ENCODE measurements at places on chromosomes 6 and 20. TPM values are rescaled to one million over a fixed set of nuclear protein-coding genes. Genes with fewer than 3 reads are reported as not detected.

The ALDH8A1 gene
- total RNA-seq, result not detected

The PDE7B gene
- total RNA-seq, result not detected

The SLC26A8 gene
- not detected for total RNA-seq

The ROS1 gene
- total RNA-seq, result not detected

The ASIP gene
- total RNA-seq, result not detected

The DUSP15 gene
- not detected for total RNA-seq

All from HT-29 (cell line).